ENCODE measurements at places on chromosomes 3 and 15.

DNA sequence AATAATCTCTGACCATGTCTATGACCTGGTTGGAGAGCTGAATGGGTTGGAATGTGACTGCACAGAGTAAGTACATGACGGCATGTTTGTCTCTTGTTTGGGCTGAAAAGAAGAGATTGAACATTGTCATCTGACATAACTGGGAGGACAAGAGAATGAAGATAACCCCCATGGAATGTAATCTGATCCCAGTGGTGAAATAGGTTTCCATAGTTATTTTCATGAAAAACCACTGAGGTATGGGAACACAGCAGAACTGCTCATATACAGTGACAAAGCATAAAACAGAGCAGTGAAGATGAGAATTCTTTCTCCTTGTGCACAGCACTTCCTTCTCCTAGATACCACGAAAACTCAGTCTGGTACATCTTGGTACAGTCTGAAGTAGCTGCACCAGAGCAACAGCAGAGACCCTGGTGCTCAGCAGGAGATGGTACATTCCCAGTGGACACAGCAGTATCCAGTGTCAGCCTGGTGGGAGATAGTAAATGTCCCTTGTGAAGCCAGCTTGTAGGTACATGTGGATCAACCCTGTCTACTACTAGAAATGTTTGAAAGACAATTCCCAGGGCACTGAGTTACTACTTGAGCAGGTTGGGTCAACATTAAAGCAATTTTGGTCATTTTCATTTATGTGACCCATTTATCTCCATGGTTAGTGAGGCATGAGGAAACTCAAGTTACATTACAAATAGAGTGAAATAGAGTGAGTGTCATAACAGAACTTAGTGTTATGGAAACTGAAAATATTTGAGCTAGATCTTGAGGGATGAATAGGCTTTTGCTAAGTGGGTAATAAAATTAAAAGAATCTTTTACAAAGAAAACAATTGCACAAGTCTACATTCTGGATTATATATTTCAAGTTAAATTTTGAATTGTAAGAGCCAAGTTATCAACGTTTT lies 178.3 kb downstream of the SUCNR1 start:
- DNase-seq = no peak

GRCh38 chr3:88149101-88149508 lies 654 bp upstream of the C3orf38 start:
- no peak for DNase-seq

GRCh38 chr3:141122455-141123030 lies 71.4 kb downstream of the SPSB4 start:
- DNase-seq = no peak

DNA sequence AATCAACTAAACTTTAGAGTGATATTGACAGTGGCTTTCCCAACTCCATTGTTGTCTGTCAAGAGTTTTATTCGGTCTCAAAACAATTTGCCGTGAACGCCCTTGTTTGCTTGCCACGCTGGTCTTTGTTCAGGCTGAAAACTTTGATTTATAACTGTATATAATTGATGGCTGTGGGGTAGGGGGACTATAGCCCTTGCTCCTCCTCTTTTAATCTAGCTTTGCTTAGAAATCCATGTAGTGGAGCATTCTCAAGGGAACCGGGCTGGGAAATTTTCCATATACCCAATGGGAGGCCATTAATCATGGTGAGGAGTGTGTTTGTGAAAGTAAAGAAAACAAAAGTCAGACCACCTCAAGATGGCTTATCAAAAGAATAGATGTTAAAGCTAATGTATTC lies 339.8 kb upstream of the RARB start:
- no peak for DNase-seq

DNA sequence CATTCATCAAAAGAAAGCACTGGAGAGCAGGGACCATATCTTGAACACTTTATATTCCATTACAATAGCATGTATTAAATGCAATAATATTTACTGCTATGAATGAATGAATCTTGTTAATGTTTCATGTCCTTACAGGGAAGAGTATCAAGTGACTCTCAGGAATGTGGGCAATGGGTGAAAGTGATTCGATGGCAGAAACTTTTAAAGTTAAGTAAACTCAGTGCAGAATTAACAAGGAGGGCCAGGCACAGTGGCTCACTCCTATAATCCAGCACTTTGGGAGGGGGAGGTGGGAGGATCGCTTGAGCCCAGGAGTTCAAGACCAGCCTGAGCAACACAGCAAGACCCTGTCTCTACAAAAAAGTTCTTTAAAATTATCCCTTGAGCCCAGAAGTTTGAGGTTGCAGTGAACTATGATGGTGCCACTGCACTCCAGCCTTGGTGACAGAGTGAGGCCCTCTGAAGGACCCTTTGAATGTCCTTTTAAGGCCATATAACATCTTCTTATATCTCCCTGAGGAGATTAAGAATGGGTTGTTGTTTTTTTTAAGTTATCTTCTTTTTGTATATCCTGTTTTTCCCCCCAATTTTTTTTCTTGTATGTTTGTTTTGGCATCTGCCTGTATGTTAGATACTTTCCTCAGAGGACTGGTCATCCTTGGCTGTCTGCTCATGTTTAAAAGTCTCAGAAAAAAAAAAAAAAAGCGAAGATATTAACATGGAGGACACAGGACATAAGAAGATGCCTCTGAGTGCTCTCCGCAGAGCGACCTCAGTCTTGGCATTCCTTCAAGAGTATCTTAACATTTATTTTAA lies 9.6 kb upstream of the FSIP1 start:
- no peak for DNase-seq

DNA sequence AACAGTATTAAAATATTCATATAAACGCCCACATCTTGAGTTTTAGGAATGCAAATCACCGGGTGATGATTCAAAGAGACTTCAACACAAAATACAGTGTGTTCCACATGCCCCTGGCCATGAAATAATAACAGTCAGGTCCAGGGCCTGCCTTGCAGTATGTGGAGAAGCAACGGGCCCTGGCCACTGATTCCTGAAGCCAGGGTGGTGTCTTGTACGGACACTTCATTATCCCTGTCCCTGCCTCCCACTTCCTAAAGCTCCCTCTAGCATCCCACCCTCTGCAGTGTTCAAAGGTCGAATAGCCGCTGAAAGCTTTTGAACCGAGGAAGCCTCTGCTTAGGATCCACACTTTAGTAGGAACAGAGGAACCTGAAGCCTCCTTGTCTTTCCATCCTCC lies 50.4 kb upstream of the PCSK6 start:
- no peak for DNase-seq

DNA sequence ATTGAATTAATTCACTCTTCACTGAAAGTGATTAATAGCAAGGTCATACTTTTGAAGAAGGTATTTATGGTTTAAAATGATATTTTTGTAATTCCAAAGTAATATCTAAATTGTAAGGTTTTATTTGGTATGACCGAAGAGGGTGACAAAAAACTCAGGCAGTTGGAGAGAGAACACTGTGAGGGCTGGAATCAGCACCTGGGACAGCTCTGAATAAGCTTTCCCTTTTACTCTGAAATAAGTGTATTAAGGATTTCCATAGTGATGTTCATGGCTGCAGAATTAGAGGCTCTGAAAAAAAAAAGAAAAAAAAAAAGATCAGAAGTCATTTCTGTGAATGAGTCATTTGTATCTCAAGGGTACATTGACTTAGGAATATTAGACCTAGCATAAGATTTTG lies 299.5 kb downstream of the IL5RA start:
- DNase-seq = no peak
